ENCODE measurements at places on chromosomes 4 and X.
A peak's percentile ranks its signal among the peaks of the same experiment; 100 is the strongest.

- no peak for DNase-seq
Observed at GRCh38 chrX:45006002-45006800, 133.2 kb downstream of the KDM6A start.

DNA sequence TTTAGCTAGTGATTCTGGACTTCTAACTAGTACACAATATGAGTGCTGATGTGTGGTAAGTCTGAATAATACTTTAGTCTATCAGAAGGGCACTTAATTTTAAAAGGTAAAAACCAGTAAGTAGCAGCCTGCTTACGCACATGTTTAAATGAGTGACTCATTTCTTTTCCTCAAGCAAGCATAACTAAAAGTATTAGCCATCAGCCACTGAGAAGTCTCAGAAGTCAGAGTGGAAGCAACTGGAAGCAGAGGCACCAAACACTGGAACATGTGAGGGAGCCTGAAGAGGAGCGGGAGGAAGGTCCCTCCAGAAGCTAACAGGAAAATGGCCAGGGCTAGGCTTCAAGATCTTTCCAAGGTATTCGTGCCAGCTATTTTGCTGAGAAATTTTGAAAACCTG lies 257.7 kb downstream of the RAPGEF2 start:
- no peak for DNase-seq

DNA sequence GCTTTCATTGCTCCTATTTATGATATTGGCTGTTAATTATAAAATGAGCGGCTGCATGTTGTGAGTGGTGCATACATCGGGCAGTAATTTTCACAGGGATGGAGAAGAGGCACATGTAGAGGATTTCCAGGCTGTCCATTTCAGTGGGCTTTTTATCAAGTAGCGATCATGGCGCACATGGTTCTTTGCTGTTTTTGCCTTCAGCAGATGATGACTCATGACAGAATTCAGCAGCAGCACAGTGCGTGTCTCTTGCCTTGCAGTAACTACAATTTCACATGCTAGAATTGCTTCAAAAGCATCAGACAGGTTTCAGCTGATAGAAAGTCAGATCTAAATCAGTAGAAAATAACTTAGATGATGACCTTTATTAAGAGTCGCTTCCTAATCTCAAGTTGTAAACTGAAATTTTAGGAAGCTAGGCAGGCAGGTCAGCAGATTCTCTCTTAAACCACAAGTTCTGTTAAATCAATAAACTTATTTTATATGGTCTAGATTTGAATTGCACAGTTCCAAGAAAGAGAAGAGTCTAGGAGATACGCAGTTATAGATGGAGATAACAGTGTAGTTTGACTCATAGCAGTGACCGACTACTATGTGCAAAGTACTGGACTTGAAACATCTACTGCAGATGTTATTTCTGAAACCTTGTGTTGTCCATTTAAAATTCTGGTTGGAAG lies 35.8 kb downstream of the LRP2BP start:
- DNase-seq: no peak

DNA sequence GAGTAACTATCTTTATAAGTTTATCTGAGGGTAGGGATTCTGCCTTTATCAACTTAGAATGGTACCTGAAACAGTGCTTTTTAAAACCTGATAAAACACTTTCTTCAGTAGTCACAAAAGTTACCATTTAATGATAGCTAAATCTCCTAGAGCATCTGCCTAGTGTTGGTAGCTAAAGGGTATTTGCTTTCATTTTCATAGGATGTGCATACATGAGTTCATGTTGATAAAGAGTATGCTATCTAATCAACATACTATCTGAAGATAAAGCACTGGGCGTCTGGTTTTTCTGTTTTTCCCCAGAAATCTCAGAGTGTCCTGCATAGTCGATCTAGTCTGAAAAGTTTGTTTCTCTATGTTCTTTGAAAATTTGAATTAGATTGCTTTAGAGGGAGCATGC lies 75.1 kb downstream of the ADGRL3 start:
- no peak for DNase-seq

DNA sequence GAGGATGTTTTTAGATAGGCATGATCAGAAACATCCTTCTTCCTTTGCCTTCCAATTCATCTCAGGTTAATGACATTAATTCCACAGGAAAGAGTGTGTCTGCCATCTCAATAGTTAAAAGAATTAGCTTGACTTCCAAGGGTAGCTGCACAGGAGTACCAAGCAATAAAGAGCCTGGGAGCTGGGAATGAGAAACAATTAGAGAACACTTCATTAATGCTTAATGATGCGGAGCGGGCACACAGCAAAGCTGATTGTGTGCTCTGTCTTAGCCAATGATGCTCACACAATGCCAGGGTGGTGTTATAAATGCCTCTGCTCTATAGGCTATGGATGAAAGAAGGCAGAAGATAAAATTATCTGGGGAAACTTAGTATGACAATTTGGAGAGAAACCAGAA lies 1052.5 kb upstream of the LCORL start:
- DNase-seq: no peak

DNA sequence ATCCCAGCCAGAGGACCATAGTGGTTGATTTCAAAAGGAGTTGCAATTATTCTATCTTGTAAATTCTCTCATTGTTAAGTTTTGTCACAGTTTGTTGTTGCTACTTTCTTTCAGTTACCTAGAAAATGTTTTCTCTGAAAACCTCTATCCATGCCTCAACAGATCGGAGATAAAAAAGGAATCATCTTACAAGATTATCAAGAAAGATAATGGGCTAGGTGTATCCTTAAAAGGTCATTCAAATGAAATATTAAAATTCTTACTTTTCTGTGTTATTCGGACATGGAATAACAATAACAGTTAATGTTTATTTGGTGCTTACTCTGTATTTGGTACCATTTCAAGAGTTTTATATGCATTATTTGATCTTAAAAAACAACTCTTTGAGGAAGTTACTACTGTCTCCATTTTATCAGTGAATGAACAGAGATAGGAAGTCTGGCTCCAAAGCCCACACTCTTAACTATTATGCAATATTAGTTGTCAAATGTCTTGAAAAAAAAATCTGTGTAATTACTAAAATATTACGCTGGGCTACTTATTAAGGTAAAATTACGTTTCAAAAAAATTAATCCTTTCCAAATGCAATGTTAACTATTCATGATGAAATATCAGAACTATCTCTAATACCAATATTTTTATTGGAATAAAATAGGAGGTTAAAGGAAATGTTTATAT lies 97.5 kb downstream of the SNCA start:
- DNase-seq: no peak

- DNase-seq: no peak
Observed at GRCh38 chr4:1325681-1326635, 21.1 kb upstream of the UVSSA start.

- no peak for DNase-seq
Observed at GRCh38 chr4:102308032-102308799, 37.1 kb downstream of the SLC39A8 start.

DNA sequence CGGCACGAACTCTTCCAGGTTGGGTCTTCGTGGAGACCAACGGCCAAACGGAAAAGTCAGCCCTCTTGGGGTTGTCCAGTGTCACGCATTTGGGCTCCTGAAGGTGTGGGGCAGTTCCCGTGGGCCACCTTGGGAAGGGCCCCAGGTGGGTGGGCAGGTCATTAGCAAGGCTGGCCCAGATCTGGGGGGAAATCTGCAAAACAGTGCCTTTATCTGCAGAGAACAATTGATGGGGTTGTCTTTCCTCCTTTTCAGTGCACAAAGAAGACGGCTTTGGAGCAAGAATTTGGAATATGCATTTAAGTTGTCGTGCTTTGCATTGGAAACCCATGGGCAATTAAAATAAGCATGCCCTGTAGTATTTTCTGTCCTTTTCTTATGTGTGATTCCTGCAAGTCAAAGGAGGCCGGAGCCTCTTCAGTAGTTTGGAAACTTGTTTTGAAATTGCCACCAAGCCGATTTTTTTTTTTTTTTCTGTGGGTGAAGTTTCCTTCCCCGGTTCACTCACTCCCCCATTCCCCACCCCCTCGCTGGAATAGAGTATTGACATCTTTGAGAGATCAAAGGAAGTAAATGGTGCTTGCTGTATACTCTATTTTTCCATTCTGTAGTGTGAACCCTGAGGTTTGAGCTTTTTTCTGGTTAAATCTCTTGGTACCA lies 9.8 kb downstream of the ZIC3 start:
- no peak for DNase-seq

DNA sequence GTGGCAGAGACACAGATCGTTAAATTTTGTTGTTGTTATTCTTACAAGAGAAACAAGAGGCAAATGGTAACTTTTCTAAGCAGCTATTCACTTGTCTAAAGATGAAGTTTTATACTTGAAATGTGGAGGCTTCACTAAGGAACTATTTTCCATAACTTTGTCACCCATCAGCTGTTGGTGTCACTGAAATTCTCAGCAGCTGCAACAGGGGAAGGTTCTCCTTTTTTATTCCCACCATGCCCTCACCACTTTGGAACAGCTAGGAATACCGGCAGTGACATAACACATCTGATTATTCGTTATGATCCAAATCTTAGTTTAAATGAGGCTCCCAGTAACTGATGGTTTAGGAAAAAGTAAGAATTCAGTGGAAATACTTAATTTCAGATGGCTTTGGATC lies 147.0 kb upstream of the LEF1 start:
- no peak for DNase-seq

DNA sequence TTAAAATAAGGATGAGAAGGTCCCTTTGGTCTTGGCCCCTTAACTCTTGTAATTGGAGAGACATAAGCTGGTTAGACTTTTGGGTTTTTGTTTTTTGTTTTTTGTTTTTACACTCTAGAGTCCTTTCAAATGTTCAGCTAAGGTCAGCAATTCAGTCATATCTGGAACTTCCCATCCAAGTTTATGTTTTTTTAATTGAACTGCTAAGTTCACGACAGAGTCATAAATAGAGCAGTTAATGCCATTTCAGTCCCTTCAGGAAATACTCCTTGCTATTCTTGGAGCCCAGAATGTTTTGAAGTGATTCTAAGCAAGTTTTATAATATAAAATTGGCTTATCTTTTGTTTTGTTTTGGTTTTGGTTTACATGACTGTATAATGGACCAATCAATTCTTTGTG lies 329.4 kb upstream of the PABPC4L start:
- DNase-seq: no peak

DNA sequence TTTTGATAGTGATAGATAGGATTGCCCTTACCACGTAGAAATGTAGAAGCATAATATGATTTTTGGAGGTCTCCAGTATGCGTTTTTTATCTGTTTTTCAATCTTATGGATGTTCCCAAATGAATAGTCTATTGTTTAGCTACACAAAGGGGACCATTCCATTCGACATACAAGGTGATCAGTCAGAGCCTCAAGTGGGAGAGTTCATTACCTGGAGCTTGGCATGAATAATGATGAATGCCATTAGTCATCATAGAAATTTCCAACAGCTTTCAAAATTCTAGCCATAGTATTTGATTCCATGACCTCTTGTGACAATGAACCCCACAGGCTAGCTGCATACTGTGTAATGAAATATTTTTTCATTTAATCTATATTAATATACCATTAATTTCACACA lies 123.6 kb downstream of the PDHA2 start:
- DNase-seq: no peak

GRCh38 chr4:187500796-187501195 lies 494.8 kb upstream of the ZFP42 start:
- no peak for DNase-seq

- no peak for DNase-seq
Observed at GRCh38 chr4:142100941-142101340, 464.6 kb downstream of the IL15 start.

GRCh38 chr4:95580226-95580625 lies 31.5 kb upstream of the UNC5C start:
- DNase-seq: no peak

GRCh38 chr4:79044141-79044659 lies 105.0 kb upstream of the PAQR3 start:
- no peak for DNase-seq

DNA sequence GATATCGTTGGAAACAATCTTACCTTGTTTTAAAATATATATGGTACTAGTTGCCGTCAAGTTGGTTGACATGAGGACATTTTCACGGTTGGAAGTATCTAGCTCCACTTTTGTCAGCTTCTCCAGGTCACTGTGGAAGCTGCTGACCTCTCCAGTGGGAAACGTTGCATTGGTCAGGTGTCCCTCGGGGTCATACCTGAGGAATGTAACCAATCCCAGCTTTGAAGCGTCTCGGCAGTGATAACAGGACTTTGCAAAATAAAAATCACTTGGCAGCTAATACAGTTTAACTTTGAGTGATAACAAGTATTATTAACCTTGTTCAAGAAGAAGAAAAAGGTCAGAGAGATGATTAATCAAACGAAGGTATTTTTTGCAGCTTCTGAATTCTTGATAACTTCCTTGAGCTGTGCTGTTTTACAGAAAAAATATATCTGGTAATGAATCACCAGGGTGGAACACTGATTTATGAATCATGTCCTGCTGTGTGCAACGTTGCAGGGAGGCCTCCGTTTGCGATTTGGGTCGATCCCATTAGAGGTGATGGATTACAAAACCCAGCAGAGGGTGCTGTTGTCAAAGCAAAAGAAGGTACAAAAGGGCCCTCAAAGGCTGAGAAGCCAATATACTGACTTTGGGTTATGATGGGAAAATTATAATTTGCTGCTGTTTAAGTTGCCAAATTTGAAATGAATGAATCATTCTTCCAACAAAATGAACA lies 60.1 kb downstream of the SH2D1A start:
- DNase-seq: peak; percentile 35

DNA sequence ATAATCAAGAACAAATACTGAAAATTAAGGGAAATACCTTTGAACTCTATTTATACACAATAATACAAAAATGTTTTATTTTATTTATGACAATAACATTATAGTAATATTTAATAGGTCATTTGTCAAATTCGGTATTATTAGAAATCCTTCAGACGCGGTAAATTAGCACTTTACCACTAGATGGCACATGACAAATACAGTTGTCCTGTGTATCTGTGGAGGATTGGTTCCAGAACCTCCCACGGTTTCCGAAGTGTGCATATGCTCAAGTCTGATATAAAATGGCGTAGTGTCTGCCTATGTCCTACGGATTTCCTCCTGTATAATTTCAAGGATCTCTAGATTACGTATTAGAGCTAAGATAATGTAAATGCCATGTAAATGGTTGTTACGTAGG lies 8.1 kb upstream of the LINC00632 start:
- no peak for DNase-seq

DNA sequence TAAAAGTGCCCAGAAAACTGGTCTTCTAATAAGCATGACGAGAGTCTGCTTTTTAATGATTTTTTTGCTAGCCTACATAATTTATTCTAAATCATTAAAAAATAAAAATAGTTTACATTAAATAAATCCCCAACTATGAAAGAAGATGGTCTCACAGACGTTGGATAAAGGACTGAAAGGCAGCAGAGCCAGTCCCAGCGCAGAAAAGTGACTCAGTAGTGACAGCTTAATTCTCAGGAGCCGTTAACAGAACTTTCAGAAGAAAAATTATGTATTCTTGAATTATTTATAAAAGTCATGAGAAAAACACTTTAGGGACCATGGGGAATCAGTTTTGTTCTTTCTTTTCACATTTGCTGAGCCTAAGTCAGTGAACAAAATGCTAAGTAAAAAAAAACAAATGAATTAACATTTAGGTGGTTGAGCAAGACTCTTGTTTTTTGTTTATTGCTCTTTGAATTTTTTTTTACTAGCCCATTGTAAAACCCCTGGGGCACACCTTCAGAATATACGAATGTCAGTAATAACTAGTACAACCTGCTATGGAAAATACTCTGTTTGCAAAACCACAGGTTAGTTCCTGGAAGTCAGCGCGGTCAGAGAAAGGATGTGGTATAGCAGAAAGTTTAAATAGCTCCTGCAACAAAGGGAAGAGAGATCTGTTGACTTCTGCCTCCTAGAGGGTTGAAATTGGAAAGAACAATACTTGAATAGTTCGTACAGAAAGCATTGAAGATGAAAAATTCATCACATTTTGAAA lies 50.4 kb upstream of the CCDC160 start:
- DNase-seq: peak; percentile 91

GRCh38 chrX:95536111-95536510 lies 1148.5 kb upstream of the DIAPH2 start:
- DNase-seq: no peak
